ENCODE measurements at places on chromosomes 6 and 20.

- H3K27me3 ChIP-seq: no peaks in the 10 kb centered on the region
- no peak for DNase-seq
- no peak overlapping the region for H3K4me3 ChIP-seq
These were observed 42.0 kb upstream of the KIF16B start for GRCh38 chr20:16615199-16615598.

- H3K36me3 ChIP-seq: peaks cover 29% of the 10 kb centered on the region
- no peak for DNase-seq
- H3K4me1 ChIP-seq: peaks cover 34% of the 10 kb centered on the region
- H3K4me3 ChIP-seq: peak overlapping the region; percentile 96
These were observed 1.2 kb upstream of the TFB1M start for GRCh38 chr6:155315516-155315871.

GRCh38 chr20:38117635-38118034, 47.4 kb downstream of the TGM2 start:
- no peaks in the 10 kb centered on the region for H3K36me3 ChIP-seq
- H3K4me3 ChIP-seq: no peak overlapping the region
- H3K4me1 ChIP-seq: peaks cover 3% of the 10 kb centered on the region
- no peak overlapping the region for H3K27ac ChIP-seq

GRCh38 chr6:134166511-134167261, 114.3 kb upstream of the SLC2A12 start:
- no peak overlapping the region for H3K27ac ChIP-seq
- no peak for DNase-seq
- H3K36me3 ChIP-seq: peaks cover 34% of the 10 kb centered on the region
- H3K27me3 ChIP-seq: peaks cover 2% of the 10 kb centered on the region
- no peak overlapping the region for H3K4me3 ChIP-seq
- H3K4me1 ChIP-seq: peaks cover 14% of the 10 kb centered on the region

GRCh38 chr6:5738211-5738610, 268.5 kb downstream of the NRN1 start:
- H3K4me3 ChIP-seq: no peak overlapping the region
- H3K4me1 ChIP-seq: no peaks in the 10 kb centered on the region
- H3K27ac ChIP-seq: no peak overlapping the region
- no peaks in the 10 kb centered on the region for H3K27me3 ChIP-seq
- H3K36me3 ChIP-seq: no peaks in the 10 kb centered on the region

DNA sequence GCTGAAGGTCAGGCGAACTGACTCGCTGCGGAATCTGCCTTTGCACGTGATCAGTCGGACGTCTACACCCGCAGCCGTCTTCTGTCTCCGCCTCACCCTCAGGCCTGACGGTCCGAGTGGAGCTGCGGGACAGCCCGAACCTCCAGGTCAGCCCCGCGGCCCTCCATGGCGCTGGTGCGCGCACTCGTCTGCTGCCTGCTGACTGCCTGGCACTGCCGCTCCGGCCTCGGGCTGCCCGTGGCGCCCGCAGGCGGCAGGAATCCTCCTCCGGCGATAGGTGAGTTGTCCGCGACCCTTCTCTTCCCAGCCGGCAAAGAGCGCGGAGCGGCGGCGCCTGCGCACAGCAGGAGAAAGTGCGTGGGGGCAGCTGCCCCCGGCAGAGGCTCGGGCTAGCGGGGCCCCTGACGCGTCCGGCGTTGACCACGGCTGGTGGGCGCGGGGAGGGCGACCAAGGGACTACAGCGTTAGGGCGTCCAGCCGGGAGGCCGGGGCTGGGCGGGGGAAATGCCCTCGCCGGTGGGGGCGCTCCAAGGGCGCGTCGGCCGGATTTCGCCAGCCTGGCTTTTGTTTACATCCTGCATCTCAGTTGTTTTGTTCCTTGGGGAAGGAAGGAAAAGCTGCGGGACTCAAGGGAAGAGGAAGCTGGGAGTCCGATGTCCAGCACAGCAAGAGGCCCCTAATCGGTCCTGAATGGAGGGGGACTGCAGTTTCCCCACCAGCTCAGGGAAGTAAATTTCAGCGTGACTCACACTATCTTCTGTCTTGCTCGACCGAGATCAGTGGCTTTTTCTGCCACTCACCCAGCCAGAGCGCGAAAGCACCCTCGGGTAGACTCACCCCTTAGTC, at the start of gene SMPDL3A:
Gene SMPDL3A (plus strand): TSS at position 77 of the 846 bp plus-strand sequence. CDS start 89 bp downstream, at position 166.
- DNase-seq: peak; percentile 11
- H3K27me3 ChIP-seq: peaks cover 59% of the 10 kb centered on the region
- peaks cover 23% of the 10 kb centered on the region for H3K4me1 ChIP-seq
- H3K27ac ChIP-seq: peak within 1 kb of the TSS; percentile 86
- H3K36me3 ChIP-seq: no peaks in the 10 kb centered on the region

GRCh38 chr6:36840432-36841403, 1.5 kb upstream of the CPNE5 start:
- peak overlapping the region; percentile 68 for H3K4me3 ChIP-seq
- peaks cover 5% of the 10 kb centered on the region for H3K4me1 ChIP-seq
- DNase-seq: no peak
- no peak overlapping the region for H3K27ac ChIP-seq

GRCh38 chr6:53023323-53023722, 28.2 kb upstream of the GSTA4 start:
- H3K36me3 ChIP-seq: peaks cover 32% of the 10 kb centered on the region
- DNase-seq: no peak
- peaks cover 16% of the 10 kb centered on the region for H3K4me1 ChIP-seq
- no peak overlapping the region for H3K4me3 ChIP-seq
- H3K27me3 ChIP-seq: no peaks in the 10 kb centered on the region

DNA sequence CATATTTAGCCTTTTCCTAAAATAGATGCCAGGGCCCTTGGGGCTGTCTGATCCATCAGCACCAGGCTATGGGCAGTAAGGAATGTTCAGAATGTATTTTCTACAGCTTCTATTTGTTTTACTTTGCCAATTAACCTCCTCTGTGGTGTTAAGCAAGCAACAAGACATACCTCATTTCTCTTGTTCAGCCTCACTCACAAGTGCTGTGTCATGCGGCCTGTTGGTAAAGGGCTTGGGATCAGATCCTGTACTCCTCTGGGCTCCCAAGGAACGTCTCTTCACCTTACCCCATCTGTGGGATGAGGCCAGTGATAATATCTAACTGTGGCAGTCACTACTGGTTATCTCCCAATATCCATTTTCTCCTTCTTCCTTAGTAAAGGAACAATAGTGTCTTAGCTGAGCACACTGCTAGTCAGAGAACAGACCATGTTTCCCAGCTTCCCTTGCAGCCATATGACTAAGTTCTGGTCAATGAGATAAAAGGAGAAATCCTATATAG, 7.0 kb upstream of the DSTN start:
- peaks cover 29% of the 10 kb centered on the region for H3K4me1 ChIP-seq
- no peaks in the 10 kb centered on the region for H3K36me3 ChIP-seq
- DNase-seq: no peak
- H3K27me3 ChIP-seq: peaks cover 6% of the 10 kb centered on the region

DNA sequence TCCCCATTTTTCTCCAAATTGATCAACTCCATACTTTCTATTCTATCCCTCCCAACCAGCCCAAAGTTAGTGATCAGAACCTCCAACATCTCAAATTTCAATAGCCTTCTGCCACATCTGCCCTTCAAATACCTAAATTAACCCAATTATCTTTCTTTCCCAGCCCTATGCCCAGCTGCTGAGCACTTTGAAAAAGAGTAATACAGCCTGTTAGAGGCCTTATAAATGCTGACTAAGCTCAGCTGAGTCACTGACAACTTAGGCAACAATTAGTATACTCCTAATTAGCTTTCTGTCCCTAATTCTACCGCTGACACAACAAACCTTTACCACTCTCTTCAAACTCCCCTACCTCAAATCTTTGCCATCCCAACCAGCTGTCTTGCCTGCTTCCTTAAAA, 23.5 kb downstream of the RUNX2 start:
- no peak overlapping the region for H3K4me3 ChIP-seq
- DNase-seq: no peak
- H3K4me1 ChIP-seq: peaks cover 21% of the 10 kb centered on the region
- no peaks in the 10 kb centered on the region for H3K27me3 ChIP-seq

DNA sequence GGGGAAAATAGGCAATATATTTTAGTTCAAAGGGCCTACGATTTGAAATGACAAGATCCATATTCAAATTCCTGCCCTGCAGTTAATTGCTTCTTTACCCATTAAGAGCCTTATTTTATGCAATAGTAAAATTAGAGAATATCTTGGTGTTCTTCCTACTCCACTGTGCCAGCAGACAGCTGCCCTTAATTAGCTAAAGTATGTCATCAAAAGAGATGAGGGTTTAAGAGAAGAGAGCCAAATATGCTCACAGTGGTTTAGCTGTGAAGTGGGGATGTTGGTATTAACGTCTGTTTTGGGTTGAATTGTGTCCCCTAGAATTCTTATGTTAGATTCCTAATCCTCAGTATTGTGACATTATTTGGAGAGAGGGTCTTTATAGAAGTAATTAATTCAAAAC, 148.1 kb downstream of the MOXD1 start:
- H3K4me1 ChIP-seq: no peaks in the 10 kb centered on the region
- no peak overlapping the region for H3K4me3 ChIP-seq
- no peaks in the 10 kb centered on the region for H3K36me3 ChIP-seq

DNA sequence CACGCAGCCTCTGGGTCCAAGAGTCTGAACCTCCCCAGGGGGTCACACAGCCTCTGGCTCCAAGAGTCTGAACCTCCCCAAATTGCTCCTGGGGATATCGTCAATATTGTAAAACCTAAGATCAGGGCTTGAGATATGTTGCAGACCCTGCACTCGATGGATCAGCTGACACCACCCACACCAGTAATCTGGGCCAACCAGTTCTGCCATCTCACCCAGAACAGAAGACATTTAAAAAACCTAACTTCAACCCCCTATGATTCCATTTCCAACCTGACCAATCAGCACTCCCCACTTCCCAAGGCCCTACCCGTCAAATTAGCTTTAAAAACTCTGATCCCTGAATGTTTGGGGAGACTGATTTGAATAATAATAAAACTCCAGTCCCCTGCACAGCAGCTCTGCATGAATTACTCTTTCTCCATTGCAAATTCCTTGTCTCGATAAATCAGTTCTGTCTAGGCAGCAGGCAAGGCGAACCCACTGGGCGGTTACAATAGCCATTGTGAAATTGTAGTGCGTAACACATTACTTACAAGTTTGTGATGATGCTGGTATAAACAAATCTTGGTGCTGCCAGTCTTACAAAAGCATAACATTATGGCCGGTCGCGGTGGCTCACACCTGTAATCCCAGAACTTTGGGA, 32.4 kb upstream of the FAM135A start:
- H3K36me3 ChIP-seq: no peaks in the 10 kb centered on the region
- no peak overlapping the region for H3K4me3 ChIP-seq

DNA sequence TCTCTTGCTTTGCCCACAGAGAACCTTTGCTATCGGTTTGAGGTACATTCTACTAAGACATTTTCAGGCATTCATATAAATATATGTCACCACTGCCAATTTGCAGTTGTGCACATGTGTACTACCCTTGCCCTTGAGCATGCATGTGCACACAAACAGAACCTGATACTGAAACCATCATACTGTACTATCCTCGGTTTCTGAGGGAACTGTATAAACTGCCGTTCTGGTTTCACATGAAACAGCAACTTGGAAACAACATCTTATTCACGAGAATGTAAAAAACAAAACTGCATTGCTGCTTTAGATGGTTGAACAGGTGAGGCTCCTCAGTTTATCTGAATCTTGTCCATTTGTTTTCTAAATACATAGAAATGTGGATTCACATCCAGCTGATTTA, 151.2 kb upstream of the TMEM170B start:
- H3K4me1 ChIP-seq: peaks cover 39% of the 10 kb centered on the region
- H3K36me3 ChIP-seq: peaks cover 8% of the 10 kb centered on the region
- H3K27ac ChIP-seq: peak overlapping the region; percentile 63
- no peak overlapping the region for H3K4me3 ChIP-seq
- no peaks in the 10 kb centered on the region for H3K27me3 ChIP-seq
- DNase-seq: no peak

DNA sequence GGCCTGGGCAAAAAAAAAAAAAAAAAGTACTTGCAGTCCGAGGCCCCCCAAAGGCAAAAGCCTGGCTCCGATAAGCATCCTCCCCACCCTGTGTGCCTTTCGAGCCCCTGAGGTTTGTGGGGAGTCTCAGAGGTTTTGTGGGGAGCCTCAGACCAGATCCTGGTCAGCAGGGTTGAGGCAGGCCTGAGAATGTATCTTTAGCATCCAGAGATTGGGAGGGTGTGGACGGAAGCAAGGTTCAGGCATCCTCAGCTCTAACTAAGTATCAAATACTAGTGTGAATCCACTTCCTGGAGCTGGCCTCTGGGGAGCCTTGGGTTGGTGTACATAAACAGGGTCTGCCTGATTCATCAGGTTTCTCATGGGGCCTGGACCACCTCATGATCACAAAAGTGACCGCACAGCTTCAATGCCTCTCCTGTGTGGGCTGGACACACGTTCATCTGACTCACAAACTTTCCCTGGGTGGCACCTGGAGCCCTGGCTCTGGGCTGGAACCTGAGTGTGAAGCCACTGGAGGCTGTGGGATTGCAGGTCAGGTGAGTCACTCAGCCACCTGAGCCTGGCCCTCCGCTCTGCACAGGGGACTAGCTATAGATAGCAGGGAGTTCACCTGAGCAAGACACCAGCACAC, 24.4 kb downstream of the PCMTD2 start:
- no peak overlapping the region for H3K27ac ChIP-seq
- peaks cover 4% of the 10 kb centered on the region for H3K4me1 ChIP-seq
- no peak overlapping the region for H3K4me3 ChIP-seq
- H3K27me3 ChIP-seq: peaks cover 3% of the 10 kb centered on the region

GRCh38 chr20:6081236-6081635, 27.4 kb upstream of the LRRN4 start:
- DNase-seq: no peak
- no peak overlapping the region for H3K27ac ChIP-seq
- no peaks in the 10 kb centered on the region for H3K27me3 ChIP-seq
- no peaks in the 10 kb centered on the region for H3K4me1 ChIP-seq
- no peaks in the 10 kb centered on the region for H3K36me3 ChIP-seq

- H3K27ac ChIP-seq: no peak overlapping the region
- H3K4me3 ChIP-seq: no peak overlapping the region
- no peak for DNase-seq
- no peaks in the 10 kb centered on the region for H3K27me3 ChIP-seq
- H3K36me3 ChIP-seq: peaks cover 39% of the 10 kb centered on the region
These were observed 9.2 kb downstream of the GTSF1L start for GRCh38 chr20:43717616-43717995.

- H3K4me1 ChIP-seq: no peaks in the 10 kb centered on the region
- H3K4me3 ChIP-seq: no peak overlapping the region
- H3K36me3 ChIP-seq: no peaks in the 10 kb centered on the region
- DNase-seq: no peak
These were observed 323.3 kb upstream of the NT5E start for GRCh38 chr6:85126485-85127167.

- no peaks in the 10 kb centered on the region for H3K4me1 ChIP-seq
- DNase-seq: no peak
- no peak overlapping the region for H3K4me3 ChIP-seq
- no peaks in the 10 kb centered on the region for H3K36me3 ChIP-seq
- H3K27ac ChIP-seq: no peak overlapping the region
- peaks cover 6% of the 10 kb centered on the region for H3K27me3 ChIP-seq
These were observed 38.6 kb upstream of the MARCKS start for GRCh38 chr6:113818578-113818977.

Data from activated T-helper 2 cell treated with anti-CD3 and anti-CD28 coated beads, Interferon-gamma antibody, Interleukin-2, Interleukin-4, amounts not matched to agents 10 μg/mL and 5 μg/mL and 100 μg/mL, durations not matched to agents 14 hours and 24 hours and 36 hours (primary cell).